ENCODE measurements at places on chromosomes 6 and 20. TPM values are rescaled to one million over a fixed set of nuclear protein-coding genes. Genes with fewer than 3 reads are reported as not detected.

The SFTA2 gene
- not detected for polyA plus RNA-seq

The CEP57L1 gene
- 18.8 TPM for polyA plus RNA-seq

The MYH7B gene
- polyA plus RNA-seq: 71.9 TPM

The CPNE1 gene
- 165 TPM for polyA plus RNA-seq

The CNKSR3 gene
- 20.2 TPM for polyA plus RNA-seq

The SYNDIG1 gene
- polyA plus RNA-seq: 3.2 TPM

The PROKR2 gene
- polyA plus RNA-seq: not detected

The FUCA2 gene
- polyA plus RNA-seq: 22.0 TPM

The TP53TG5 gene
- 0.51 TPM for polyA plus RNA-seq

The ZC3H12D gene
- polyA plus RNA-seq: 0.42 TPM

The DSP gene
- polyA plus RNA-seq: 1.8 TPM

The NHLRC1 gene
- 2.0 TPM for polyA plus RNA-seq

The PSORS1C2 gene
- polyA plus RNA-seq: not detected

The TDP2 gene
- polyA plus RNA-seq: 26.5 TPM

The KHDC1L gene
- polyA plus RNA-seq: not detected

The FLRT3 gene
- polyA plus RNA-seq: 7.7 TPM

The GHRH gene
- not detected for polyA plus RNA-seq

The ISM1 gene
- polyA plus RNA-seq: 0.94 TPM

The MAP7 gene
- 0.38 TPM for polyA plus RNA-seq

The SAPCD1 gene
- polyA plus RNA-seq: 2.2 TPM

The ZC2HC1B gene
- polyA plus RNA-seq: not detected

The HSPA1L gene
- 4.0 TPM for polyA plus RNA-seq

The NR2E1 gene
- not detected for polyA plus RNA-seq

The NRSN1 gene
- not detected for polyA plus RNA-seq

The ARG1 gene
- 0.65 TPM for polyA plus RNA-seq

The MEP1A gene
- polyA plus RNA-seq: not detected

The EFHC1 gene
- 24.1 TPM for polyA plus RNA-seq

The MANEA gene
- 12.8 TPM for polyA plus RNA-seq

The LPIN3 gene
- polyA plus RNA-seq: 3.6 TPM

The SLC35D3 gene
- polyA plus RNA-seq: not detected

Data from muscle of back (tissue), 13 donors.